AG10803 (cell line): ENCODE measurements at places on chromosomes 7 and 10.

- no peak for DNase-seq
Observed at GRCh38 chr10:88875081-88875480, 5.0 kb upstream of the STAMBPL1 start.

DNA sequence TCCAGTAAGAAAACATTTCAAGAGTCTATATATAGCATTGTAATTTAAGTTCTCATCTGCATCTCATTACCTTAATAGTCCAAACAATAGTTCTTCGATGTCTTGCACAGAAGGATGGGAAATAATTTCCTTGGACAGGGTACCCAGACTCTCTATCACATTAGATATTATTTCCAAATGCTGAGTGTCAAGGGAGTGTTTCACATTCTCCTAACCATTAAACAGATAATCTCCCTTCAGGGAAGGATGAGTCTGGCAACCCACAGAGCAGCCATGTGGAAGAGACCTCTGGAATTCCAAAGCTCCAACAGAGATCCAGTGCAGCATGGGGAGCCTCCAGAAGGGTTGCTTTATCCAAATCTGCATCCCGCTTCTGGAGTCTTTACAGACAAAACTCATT lies 89.6 kb downstream of the FZD1 start:
- no peak for DNase-seq

DNA sequence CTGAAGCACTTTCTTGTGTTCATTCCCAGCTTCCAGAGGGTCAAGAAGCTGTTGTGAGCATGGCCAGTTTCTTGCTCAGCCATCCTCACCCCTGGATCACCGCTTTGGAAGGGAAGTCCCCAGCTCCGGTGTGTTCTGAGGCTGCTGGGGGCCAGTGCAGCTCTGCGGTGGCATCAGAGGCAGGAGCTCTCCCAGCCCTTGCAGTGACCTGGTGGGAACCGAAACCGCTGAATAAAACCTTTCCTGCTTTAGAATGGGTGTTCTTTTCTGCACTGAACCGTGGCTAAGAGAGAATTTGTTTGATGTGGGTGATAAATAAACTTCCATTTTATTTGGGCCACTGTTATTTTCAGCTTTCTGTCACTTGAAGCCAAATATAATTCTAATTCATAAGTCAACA lies 450.9 kb upstream of the VSTM2A start:
- no peak for DNase-seq

DNA sequence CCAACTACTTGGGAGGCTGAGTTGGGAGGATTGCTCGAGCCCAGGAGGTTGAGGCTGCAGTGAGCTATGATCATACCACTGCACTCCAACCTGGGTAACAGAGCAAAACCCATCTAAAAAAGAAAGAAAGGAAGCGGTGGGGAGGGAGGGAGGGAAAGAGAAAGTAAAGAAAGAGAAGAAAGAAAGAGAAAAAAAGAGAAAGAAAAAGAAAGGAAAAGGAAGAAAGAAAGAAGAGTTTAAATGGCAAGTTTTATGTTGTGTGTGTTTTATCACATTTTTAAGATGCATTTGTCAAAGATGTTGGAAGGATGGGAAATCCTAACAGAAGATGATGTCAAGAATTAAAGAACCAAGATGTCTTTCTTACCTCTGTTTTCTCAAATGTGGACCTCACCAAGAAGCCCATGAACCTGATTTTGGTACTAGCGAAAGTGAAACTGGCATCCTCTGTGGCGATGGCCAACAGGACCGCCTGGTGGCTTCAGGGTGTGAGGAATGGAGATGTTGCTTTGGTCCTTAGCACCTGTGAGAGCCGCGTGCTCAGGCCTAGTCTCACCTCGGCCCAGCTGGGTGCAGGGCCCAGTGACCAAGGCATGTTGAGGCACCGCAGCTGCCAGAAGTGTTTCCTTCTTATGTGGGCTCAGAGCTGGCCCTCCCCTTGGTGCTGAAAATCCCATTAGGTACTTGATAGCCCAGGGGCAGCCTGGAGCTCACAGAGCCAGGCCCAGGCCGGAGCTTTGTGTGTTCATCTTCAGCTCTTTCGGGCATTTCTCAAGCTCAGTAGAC lies 9.8 kb downstream of the UCMA start:
- no peak for DNase-seq
